ENCODE measurements at places on chromosomes 5 and 9.

DNA sequence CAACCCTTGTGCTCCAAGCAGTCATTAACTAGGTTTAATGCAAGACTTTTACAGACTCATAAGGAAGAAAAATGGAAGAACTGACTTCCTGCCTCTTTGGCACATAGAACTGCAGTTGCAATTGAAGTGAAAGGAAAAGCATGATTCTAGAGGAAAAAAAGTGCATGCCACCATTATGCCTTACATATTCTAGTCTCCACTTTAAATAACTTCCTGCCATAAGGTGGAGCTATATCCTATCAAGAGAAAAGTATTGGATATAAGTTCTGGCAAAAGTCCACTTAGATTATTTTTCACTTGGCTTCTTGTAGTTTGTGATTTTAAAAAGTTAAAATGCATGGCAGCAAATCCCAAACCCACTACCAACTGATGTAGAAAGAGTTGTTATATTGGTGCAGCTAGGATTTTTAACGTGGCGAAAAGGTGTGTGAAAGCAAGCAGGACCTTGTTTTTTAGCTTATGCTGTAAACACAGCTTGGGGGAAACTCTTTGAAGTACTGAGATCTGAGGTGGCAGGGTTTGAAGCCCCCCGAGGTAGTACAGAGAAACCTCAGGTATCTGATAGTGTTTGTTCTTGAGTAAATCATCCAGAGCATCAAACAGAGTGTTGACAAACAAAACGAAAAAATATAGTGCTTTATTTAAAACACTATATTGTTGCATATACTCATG is 117.9 kb downstream of the ANXA1 start:
- no peak for DNase-seq

- no peak for DNase-seq
These were observed 48.4 kb upstream of the MAP3K1 start for GRCh38 chr5:56766926-56767325.

DNA sequence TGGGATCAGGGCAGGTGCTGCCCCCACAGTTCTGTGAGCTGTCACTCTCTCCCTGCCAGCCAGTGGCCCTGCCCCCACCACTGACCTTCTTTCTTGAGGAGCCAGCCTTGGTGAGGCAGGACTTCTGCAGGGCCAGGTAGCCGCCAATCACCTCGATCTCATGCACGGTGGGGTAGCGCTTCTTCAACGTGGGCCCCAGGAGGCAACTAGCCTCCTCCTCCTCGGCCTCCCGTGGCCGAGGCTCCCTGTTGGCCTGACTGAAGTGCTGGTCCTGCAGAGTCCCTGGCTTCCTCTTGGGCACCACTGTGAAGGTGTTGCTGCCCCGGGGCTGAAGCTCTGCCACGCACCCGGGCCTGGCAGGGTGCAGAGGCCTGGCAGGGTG is 1.6 kb downstream of the TPRN start:
- DNase-seq, result no peak

DNA sequence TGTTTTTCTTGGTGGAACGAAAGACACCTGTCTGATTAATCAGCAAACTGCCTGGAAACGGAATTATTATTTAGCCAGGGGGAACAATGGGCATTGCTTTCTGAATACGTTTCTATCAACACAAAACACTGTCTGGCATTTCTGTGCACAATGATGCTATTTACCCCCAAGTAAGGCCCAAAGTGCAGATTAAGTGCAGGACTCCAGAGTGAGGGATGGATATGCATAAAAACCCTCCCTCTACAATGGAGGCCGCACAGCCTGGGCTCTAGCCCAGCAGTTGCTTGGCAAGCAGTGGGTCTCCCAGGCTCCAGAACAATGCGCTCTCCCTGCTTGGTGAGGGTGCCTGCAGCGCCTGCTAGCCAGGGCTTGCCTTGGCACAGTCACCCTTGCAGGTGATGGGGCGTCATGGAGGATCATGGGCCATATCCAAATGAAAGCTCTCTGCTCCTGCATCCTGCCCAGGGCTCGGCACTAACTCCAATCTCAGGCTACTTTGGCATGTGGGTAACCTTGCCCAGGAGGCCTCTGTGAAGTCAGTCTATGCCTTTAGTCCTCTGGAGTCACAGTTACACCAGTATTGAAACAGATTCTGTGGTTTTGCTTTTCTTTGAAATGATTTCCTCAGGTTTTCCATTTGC is 11.5 kb upstream of the SPATA24 start:
- no peak for DNase-seq

GRCh38 chr9:99169086-99169485 is 52.7 kb downstream of the ALG2 start:
- DNase-seq, result no peak

DNA sequence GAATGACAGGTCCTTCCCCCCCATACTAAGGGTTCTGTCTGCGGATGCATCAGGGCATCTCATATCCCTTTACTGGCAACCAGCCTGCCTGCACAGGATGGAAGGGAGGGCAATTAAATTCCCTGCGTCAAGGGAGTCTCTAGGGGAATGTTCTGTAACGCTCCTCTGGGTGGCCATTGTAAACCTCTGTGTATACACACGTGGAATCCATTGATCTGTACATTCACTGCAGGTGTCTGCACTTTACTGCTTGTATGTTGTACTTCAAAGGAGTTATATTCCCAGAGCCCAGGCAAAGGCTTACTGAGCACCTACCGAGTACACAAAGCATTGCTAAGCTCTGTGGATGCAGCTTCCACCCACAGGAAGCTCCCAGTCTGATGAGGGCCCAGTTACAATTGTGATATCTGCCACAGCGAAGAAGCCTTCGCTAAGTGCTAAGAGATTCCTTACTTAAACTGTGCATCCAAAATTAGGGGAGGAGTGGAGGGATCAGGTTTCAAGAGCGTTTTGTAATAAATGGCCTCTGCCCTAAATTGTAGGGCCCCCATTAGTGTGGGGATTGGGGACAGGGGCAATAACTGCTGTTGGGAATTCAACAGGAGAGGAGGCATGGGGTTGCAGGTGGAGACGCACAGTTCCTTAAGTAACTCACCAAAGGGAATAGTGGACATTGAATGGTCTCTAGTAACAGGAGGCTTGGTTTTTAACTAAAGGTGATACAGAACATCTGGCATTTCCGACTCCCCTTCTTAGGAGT is 1.5 kb upstream of the RETREG1 start:
- DNase-seq, result no peak

GRCh38 chr9:99760421-99760820 is 61.3 kb upstream of the NR4A3 start:
- DNase-seq, result no peak

- DNase-seq, result no peak
These were observed 108.6 kb upstream of the CDKN2B start for GRCh38 chr9:22117511-22118384.

DNA sequence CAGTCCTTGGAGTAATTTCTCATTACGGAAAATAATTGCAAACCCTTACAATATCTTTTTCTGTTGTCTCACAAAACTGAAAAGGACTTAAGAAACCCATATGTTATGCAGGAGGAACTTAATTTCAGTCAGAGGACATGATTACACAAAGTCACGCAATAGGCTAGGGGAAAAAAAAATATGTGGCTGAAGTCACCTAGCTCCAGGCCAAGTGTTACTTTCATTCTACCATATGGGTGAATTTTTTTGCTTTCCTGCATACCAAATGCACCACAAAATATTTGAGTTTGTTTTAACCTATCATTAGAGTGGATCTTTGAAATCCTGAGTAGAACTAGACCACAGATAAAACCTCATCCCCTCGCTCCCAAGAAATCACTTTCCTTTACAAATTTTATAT is 523.5 kb downstream of the CAAP1 start:
- DNase-seq, result no peak

GRCh38 chr9:86045654-86046053 is 53.7 kb downstream of the GOLM1 start:
- DNase-seq, result no peak

DNA sequence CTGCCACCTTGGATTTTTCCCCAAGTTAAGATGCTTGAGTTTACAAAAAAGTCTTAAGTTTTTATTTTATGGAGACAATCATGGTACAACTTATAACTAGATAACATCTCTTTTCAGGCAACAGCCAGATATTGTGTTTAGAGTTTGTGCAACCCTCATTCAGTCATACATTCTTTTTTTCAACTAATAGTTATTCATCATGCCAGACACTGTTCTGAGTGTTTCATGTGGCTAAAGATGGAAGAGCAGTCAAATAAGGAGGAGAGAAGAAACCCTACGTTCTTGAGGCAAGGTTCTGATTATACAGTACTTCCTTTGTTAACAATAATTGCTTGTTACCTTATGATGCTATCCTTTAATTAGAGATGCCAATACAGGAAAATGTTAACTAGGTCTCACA is 42.1 kb upstream of the ZNF462 start:
- DNase-seq, result no peak

GRCh38 chr5:132257131-132258101 is at the start of gene PDLIM4:
Gene PDLIM4 (plus strand): TSS chr5:132257696. CDS start chr5:132257735, 39 bp downstream.
- no peak for DNase-seq

DNA sequence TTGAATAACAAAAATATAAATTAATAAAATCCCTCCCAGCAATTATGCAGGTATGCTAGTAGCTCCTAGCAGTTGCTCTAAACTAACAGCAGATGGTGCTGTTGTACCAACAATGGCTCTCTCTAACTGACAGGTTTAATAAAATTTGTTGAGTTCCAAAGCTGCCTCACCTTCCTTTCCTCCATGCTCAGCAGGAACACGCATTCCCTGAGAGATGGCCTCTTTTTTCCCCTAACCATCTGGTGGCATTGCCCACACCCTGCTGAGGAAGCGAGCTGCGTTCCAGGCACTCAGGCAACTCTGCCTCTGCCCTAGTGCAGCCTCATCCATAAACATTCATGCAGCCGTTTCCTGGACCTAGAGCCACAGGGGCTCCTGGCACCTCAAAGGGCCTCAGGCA is 106.2 kb downstream of the KLHL3 start:
- peak; percentile 53 for DNase-seq

- no peak for DNase-seq
These were observed 148.5 kb downstream of the SGCD start for GRCh38 chr5:156475182-156476157.

DNA sequence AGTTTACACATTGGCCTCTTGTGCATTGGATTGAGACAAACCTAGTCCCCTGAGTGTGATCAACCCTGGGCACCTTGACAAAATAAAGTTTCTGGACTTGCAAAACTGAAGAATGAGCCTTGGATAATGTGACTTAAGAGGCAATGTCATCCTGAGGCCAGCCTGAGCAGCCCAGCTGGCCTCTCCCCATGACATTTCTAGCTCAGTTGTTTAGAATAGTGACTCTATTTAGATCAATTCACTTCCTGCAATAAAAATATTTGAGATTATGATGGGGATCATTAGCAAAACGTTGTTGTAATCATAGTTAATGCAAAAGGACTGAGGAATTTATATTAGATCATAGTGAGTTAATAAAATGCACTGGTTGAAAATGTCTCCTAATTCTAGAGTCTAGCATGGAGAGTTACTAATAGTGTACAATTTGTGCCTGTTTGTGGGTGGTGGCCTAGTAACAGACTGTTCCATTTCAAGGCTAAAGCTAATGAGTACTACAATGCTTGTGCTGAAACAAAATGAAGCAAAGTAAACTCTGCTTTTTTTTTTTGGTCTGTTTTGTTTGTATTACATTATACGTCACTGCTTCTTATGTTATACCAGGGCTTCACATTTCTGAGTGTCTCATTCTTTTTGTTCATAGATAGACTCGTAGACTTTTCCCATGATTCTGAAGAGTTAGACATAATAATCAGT is 10.9 kb upstream of the RHOBTB3 start:
- no peak for DNase-seq

DNA sequence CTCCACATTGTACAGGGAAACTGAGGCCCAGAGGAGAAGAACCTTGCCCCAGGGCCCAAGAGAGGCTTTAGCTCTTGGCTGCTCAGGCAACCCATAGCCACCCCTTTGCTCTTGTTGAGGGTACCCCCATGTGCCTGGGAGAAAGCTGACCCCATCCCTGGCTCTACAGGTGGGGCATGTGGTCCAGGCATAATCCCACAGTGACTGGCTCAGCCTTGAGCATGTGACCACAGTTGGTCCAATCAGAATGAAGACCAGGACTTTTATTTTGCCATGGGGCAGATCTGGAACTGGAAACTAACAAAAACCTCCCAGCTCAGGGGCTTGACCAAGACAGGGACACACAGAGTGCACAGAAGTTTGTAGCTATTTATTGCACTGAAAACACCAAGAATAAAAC is 29.3 kb downstream of the SLC6A7 start:
- no peak for DNase-seq

DNA sequence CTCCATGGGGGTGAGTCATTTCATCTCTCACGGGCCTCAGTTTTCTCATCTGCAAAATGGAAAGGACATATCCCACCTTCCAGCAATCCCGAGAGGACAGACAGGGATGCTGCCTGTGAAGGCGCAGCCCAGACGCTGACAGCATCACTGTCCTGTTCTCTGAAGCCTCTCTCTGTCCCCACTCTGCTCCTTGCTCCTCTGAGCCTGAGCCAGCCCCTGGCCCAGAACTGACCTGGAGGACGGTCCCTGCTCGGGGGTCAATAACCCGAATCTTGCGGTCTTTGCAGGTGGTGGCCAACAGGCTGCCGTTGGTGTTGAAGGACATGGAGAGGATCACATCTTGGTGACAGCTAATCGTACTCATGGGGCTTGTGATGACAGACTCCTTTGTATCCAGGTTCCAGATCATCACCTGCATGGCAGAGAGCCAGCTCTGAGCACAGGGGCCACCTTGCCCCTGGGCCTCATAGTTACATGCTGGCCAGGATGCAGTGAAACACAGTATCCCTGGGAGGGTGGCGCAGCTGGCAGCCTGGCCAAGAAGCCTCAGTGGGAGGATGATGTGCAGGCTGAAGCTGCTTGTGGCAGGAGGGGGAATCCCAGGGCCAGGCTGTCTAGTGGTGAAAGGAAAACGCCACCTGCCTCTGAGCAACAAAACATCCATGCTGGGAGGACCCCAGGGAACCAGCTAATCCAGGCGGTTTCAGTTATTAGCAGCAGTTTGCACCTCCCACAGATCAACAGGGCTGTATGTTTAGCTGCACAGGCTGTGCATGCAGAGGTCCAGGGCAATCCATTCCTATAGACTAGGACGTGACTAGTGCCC is 14.0 kb upstream of the TRIM14 start:
- no peak for DNase-seq

- DNase-seq, result no peak
These were observed 15.2 kb downstream of the FKBP15 start for GRCh38 chr9:113205861-113206260.

- no peak for DNase-seq
These were observed 43.2 kb downstream of the ADAMTS12 start for GRCh38 chr5:33848554-33848953.

DNA sequence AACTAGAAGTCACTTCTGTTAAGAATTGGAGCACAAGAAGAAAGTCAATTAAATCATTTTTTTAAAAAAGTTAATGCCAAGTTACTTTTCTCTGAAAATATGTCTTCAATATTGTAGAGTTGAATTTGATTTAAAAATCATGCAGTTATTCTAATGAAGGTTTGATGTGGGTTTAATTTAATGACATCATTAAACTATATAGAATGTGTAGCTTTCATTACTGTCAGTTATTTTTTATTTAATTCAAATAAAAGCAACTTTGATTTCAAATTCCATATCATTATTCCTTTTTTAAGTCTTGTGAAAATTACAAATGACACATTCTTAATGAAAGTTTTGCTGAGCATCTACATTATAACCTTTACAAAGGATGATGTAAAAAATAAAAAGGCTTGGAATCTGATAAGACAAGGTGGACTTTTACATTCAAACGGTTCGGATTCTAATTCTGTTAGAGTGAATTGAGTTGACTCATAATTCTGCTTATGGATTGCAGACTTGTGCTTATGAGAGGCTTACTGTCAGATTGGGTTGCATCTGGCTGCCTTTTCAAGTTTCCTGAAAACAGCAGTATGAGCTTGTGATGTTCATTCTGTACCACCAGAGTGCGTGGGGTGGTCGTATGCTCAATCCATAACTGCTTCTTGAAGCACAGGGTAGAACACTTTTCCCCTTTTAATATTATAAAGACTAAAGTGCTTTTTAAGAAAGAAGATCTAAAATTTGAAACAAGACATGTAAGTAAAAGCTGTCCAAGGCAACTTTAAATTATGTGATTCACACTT is 253.0 kb upstream of the ARRDC3 start:
- no peak for DNase-seq
